Stimulated activated CD4-positive, alpha-beta T cell treated with anti-CD3 and anti-CD28 coated beads, Interleukin-15, amount 100 ng/mL, for 1 hour (primary cell): ENCODE measurements at places on chromosomes 7 and 10.

- DNase-seq, result no peak
Observed at GRCh38 chr7:36469236-36469635, 79.6 kb downstream of the ANLN start.

- DNase-seq, result no peak
Observed at GRCh38 chr7:74400420-74401136, 53.1 kb upstream of the GTF2IRD1 start.

DNA sequence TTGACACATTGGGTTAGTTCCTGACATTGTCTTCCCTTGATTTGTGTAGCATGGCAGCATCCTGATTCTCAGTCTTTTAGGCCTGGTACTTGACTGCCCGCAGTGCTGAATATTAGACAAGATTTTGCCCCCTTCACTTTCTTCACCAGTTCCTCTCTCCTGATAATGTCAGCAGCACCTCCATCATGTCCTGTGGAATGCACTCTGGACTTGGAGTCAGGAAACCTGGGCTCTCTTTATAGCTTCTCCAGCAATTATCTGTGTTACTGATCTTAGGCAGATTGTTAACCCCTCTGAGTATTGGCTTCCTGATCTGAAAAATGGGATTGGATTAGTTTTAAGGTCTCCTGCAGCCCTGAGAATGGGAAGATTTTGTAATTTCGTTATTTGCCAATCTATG, 19.0 kb downstream of the HBP1 start:
- DNase-seq, result no peak

DNA sequence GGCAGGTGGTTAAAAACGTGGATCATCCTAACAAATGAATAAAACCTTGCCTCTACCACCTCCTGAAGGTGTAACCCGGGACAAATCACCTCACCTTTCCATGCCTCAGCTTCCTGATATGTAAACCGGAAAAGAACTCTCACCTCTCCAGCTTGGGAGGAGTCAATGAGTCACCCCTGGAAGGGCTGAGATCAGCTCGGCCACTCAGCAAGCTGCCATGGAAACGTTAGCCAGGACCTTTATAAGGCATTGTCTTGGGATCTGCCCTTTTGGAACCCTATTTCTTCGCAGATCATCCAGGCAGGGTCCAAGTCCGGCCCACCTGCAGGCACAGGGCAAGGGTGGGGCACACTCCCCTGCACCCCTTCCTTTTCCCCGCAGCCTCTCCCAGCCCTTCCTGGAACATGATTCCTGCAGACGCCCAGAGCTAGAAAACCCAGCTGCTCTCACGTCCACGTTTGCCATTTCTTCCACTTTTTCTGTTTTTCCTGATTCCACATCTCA, 81.6 kb upstream of the PFKP start:
- DNase-seq, result no peak

GRCh38 chr10:34553747-34554146, 261.3 kb downstream of the PARD3 start:
- no peak for DNase-seq
